Bronchus fibroblast of lung (primary cell): ENCODE measurements at places on chromosomes 16 and 17. TPM values are rescaled to one million over a fixed set of nuclear protein-coding genes. Genes with fewer than 3 reads are reported as not detected.

The SLC35G6 gene
- total RNA-seq, result not detected in 2 replicates

The TMEM88 gene
- 0.74 and 4.2 TPM in 2 replicates for total RNA-seq

The CUEDC1 gene
- 10.3 and 12.5 TPM in 2 replicates for total RNA-seq

The PARN gene
- total RNA-seq, result 19.3 and 24.0 TPM in 2 replicates

The MMP28 gene
- 0.67 and 2.2 TPM in 2 replicates for total RNA-seq

The PRKCB gene
- not detected in 2 replicates for total RNA-seq

The CPNE7 gene
- total RNA-seq, result 34.2 and 41.4 TPM in 2 replicates

The FLOT2 gene
- total RNA-seq, result 45.0 and 45.7 TPM in 2 replicates

The CTRB1 gene
- total RNA-seq, result not detected in 2 replicates

The CSH2 gene
- total RNA-seq, result not detected in 2 replicates
